GM06990 (cell line): ENCODE measurements at places on chromosomes 16 and 17.

- no peak for DNase-seq
Measured at GRCh38 chr17:48240562-48241130, 133.1 kb downstream of the SNX11 start.

GRCh38 chr16:62014319-62014923 is 21.8 kb downstream of the CDH8 start:
- no peak for DNase-seq

GRCh38 chr17:76996741-76997694 is 128.8 kb downstream of the MGAT5B start:
- no peak for DNase-seq

- no peak for DNase-seq
Measured at GRCh38 chr17:67569015-67569451, 148.7 kb upstream of the NOL11 start.

GRCh38 chr16:14493791-14494190 is 136.3 kb downstream of the PARN start:
- no peak for DNase-seq

DNA sequence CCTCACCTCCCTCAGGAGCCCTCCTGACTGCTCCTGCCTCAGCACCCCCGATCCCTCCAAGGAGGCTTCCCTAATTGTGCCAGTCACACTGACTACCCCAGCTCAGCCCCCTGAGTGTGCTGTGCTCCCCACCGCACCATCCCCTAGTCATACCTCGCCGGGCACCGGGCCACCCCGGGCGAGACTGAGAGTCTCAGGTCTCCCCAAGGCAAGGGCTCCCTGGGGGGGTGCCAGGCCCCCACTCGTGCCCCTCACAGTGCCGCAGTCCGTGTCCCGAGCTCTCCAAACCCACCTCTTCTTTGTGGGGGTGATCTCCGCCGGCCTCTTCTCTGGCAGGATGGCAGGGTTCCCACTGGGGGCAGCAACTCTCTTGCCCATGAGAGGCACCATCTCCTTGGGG is 3.2 kb downstream of the TRPV3 start:
- no peak for DNase-seq

GRCh38 chr17:59368218-59368857 is 36.9 kb downstream of the YPEL2 start:
- no peak for DNase-seq
